ENCODE measurements at places on chromosomes 13 and 19.

DNA sequence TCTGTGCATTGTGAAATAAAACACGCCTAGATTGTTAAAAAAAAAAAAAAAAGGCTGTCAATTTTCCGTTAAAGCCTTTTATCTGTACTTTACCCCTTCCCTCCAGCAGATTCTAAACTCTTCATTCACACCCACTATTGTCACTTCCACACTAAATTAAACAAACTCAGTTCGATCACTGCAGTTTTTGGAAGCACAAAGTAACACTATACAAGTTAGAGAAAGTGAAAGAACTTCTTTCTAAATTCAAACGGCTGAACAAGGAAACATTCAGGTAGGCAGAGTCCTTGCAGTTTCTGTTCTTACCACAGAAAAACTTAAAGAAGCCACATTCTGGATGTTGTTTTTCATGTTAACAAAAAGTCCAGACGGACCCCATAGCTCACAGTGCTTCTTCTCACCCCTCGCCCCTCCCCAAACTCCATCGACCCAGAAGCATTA lies 27.5 kb upstream of the UBE2L5 start:
- DNase-seq = no peak

DNA sequence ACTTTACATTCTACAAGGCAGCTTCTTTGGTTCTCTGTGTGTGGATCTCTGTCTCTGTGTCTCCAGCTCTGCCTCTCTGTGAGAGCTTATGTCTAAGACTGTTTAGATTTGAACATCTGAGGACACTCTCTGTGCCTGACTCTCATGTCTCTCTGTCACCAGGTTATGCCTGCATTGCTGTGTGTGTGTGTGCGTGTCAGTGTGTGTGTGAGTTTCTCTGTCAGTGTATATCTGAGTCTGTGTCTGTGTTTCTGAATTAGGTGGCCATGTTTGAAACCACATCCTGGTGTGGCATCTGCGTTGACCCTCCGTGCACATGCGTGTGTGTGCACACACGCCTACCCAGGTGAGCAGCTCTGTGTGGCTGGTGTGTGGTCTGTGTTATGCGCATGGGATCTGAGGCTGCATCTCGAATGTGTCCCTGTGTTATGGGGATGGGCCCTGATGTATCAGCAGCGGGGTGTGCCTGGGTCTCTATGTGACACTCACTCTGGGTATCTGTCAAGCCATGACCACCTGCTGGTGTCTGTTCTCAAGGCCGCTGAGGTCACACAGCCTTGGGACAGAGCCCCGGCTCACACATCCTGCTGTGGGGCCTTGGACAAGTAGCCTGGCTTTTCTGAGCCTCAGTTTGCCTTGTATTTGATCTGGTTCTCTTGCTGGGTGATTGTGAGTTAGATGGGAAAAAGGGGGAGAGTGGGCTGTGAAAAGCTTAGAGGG lies 6.7 kb downstream of the ATP1A3 start:
- DNase-seq = no peak

- no peak for DNase-seq
Observed at GRCh38 chr13:88176231-88176630, 505.1 kb downstream of the SLITRK5 start.

DNA sequence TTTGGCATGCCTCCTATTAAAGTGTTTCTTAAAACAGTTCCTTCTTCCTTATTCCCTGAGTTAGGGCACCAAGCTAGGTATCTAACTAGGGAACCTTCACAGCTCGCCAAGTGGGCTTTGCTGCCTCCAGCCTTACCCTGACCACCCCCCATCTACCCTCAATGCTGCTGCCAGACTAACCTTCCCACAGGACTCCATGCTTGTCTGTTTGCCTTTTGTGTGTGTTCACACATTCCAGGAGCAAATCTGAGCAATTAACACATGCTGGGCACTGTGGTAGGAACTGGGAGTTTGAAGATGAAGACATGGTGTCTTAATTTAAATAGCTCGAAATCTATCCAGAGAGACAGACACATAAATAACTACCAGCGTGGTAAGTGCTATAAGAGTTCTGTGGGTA lies 185.2 kb downstream of the MZT1 start:
- no peak for DNase-seq

DNA sequence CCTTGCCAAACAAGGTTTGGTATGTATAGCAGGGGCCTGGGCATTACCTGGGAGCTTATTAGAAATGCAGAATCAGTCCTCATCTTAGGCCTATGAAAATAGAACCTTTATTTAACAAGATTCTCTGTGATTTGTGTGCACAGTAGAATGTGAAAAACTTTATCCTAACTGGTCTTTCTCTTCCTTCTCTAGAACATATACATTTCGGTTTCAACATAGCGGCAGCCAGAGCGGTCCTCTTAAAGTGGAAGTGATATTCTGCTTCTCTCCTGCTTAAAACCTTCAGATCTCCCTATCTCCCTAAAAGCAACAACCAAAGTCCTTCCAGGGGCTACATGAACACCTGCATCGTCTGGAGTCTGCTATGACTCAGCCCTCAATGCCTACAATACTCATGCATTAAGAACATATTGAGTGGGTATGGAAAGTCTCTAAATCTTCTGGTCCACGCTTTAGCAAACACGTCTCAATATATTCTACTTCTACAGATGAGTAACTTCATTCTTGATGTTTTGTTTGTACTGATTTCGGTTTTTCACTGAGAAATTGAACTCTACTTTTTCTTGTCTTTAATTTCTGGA lies 84.5 kb downstream of the SPRY2 start:
- DNase-seq = no peak

- DNase-seq = no peak
Observed at GRCh38 chr13:30923418-30923817, 9.0 kb upstream of the TEX26 start.
